ENCODE measurements at places on chromosomes 3 and 15.

GRCh38 chr3:141835557-141836229 lies 40.8 kb upstream of the ATP1B3 start:
- no peak for DNase-seq

- no peak for DNase-seq
These were observed 106.3 kb downstream of the PLD1 start for GRCh38 chr3:171704002-171704401.

DNA sequence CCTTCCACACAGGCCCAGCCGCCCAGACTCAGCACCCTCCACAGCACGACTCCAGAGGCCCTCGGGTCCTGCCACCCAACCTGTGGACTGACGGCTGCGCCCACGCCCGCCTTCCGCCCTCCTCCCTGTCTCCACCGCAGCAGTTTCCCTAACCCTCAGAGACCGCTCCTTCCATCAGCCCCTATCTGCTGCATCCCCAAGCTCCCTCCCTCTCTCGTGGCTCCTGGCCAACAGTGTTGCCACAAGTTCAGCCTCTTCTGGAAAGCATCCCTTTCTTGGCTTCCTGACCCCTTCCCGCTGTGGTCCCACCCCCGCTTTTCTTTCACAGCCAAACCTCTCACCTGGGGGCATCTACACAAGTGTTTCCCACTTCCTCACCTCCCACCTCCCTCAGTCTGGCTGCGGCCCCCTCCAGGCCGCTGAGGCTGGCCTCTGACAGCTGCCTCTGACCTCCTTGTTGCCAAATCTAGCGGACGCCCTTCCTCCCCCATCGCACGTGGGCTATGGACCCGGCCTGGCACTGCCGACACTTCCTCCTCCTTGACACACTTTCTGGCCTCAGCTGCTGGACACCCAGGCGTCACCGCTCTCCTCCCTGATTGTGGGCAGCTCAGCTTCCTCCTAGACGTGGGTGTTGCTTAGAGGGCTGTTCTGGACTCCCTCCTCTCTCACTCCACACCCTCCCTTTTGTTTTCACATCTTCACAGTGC lies 168.8 kb upstream of the TLE3 start:
- DNase-seq, result no peak

DNA sequence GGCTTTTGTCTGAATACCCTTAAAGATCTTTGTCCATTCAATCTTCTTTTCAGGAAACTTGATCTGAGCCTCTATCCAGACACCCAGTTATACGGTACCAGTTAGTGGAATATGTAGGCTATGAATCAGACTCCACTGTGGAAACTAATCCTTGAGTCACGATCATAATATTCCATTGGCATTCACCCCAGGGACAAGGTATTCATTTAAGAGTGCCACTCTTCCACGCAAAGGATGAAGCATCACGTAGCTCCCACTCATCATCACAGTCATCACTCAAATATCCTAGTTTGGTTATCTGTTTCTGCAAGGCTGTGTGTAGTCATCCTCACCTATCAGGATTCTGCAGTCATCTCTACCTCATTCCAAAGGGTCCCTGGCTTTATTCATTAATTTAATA lies 85.6 kb downstream of the NEDD4 start:
- DNase-seq, result no peak

DNA sequence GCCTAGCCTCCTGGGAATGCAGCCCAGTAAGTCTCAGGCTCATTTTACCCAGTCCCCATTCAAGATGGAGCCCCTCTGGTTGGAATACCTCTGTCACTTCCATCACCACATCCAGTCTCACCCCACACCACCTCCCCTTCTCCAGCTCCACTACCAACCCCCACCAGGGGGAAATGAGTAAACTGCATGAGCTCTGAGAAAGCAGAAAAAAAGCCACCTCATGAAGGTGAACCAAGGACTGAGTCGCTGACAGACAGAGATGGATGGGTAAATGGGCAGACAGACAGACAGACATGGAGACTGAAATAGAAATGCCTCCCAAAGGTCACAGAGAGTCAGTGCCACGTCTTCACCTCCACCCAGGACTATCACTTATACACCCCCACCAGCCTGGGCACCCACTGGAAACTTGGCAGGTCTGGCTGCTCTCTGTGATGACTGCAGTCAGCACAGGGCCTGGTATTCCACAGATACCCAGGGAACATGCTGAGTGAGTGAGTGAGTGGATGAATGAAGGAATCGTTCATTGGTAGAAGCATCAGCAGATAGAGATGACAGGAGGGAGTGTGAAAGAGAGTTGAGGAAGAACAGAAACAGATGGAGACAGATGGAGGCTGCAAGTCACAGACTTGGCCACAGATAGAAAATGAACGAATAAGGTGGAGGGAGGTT lies 4.9 kb upstream of the LOXL1 start:
- no peak for DNase-seq

DNA sequence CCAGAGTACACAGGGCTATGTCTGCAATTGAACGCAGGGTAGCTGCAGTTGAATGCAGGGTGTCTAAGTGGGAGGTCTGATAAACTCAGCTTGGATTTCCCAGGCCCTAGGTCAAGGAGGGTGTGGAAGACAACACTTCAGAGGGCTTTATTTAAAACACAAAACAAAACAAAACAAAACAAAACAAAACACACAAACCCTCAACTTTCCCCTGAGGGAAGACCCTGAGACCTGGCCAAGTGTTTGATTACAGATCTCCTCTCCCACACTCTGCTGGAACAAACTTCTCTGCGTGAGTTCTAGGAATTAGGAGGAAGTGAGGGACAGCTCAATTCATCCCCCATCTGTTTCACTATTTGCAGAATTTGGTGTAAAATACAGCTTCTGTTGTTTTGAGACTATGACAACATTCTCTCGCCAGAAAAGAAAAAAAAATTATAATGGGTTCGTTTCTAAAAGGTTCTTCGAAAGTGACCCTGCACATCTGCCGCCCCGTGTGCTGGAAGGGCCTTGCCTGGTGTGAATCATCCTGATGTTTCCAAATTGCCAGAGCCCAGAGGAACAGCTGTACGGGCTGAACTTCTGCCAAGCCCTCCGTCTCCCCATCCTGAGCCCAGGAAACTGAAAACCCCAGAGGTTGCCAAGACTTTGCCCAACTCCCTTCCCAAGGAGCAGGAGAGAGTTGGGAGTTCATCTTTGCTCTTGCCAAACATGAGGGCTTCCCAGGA lies 73.3 kb upstream of the RAD18 start:
- DNase-seq, result no peak

DNA sequence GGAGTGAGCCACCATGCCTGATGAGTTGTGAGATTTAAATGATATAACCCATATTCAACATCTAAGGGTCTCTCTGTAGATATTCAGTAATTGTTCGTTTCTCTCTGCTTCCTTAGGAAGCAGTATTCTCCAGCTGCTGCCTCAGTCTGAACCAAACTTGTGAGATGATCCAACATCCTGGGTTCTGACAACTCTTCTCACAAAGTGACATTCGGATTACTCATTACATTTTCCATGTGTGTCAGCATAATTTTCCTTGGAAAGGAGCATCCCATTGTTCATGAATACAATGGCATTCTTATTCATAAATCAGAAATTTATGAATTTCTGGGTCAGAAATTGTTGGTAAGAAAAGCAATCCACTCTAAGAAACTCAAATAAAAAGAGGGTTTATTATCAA lies 15.0 kb upstream of the SEC22A start:
- DNase-seq, result no peak

DNA sequence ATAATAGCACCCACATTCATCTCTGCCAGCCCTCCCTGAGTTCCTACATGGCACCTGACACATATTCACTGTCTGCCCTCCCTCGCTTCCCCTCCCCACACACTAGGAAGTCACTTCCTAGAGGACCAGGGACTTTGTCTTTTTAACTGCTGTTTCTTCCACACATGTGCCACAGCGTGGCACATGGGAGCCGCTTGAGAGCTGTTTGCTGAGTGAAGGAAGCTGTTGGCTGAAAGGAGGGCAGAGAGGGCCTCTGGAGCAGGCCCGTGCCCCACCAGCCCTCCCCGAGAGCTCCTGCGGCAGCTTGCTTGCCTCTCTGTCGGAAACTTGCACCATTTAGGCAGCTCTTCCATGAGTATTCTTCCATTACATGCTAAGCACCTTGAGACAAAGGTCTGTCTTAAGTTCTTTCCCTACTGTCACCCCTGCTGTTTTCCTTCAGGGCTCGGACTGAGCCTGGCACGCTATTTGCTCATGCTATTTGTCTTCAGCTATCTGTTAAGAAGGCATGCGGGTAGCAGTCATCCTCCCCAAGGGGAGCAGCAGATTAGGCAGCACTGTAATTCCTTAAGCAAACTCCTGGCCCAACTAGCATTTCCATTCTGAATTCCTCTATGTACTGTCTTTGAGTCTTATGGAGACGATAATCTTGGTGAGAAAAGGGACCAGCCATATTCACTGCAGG lies 72.2 kb downstream of the CACNA1D start:
- no peak for DNase-seq

DNA sequence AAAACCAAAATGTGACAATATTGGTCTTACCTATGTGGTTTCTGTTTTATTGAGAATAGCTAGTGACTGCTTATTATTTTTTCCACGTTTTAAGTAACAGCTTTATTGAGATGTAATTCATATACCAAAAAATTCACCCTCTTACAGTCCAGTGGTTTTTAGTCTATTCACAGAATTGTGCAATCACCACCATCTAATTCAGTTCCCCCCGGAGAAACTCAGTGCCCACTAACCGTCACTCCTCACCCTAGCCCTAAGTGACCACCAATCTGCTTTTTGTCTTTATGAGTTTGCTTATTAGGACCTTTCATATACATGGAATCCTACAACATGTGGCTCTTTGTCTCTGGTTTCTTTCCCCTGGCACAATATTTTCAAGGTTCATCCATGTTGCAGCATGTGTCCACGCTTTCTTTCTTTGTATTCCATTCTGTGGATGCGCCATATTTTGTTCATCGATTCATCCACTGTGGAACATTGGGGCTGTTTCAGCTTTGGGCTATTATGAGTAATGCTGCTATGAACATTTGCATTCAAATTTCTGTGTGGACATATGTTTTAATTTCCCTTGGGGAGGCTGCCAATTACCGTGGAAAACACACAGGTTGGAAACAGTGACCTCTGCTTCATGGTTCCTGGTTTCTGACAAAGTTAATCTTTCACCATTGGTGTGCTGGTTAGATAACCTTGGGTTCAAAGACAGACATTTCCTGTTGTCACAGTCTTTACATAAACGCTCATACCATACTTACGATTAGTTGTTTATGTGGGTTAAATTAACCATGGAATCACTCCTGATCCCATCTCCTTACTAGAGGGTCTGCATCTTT lies 3.2 kb upstream of the BCL2L10 start:
- DNase-seq, result no peak

DNA sequence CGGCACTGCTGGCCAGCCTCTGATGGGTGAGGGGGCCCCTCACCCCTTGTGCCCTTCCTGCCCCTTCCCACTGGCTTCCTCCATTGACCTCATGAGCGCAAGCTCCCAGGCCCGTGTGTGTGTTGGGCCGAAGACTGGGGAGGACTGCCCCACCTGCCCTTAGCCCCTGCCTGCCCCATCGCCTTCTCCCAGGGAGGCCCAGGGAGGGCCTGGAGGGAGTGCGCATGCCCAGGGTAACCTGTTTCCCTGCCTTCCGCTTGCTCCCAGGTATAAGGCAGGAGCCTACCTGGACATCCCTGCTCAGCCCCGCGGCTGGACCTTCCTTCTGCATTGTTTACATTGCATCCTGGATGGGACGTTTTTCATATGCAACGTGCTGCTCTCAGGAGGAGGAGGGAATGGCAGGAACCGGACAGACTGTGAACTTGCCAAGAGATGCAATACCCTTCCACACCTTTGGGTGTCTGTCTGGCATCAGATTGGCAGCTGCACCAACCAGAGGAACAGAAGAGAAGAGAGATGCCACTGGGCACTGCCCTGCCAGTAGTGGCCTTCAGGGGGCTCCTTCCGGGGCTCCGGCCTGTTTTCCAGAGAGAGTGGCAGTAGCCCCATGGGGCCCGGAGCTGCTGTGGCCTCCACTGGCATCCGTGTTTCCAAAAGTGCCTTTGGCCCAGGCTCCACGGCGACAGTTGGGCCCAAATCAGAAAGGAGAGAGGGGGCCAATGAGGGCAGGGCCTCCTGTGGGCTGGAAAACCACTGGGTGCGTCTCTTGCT lies 8.8 kb downstream of the DLL4 start:
- DNase-seq, result no peak

- no peak for DNase-seq
These were observed 14.2 kb downstream of the DNAH1 start for GRCh38 chr3:52330194-52330805.

GRCh38 chr3:32403663-32404062 lies 12.0 kb downstream of the CMTM7 start:
- DNase-seq, result no peak

Measured in stimulated activated CD4-positive, alpha-beta T cell treated with anti-CD3 and anti-CD28 coated beads, Interleukin-4, amount 100 ng/mL, for 4 hours (primary cell).